ENCODE measurements at places on chromosomes 5 and 9.

DNA sequence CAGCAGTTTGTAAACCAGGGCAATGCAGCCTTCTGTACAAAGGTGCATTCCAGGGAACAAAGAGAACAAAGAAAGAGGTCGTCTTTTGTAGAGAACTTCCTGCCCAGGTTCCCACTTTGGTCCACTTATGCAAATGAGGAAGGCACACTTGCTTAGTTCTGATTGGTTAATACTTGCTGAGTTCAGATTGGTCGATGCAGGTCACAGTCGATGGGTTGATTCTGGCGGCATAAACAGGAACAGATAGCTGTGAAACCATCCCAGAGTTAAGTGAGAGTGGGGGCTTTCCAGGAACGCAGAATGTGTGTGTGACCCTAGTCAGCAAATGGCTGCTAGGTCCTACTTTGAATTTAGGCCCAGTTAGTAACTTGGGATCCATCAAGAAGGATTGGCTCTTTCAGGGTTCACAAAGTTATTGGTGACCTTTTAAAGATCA, 1.8 kb upstream of the ADAMTS13 start:
- peak; percentile 29 for DNase-seq

- DNase-seq = peak; percentile 7
Measured at GRCh38 chr5:141135030-141135717, at the start of gene PCDHB5. TSS of gene PCDHB5 (plus strand) at chr5:141135206. CDS start at chr5:141135435, 229 bp downstream.

GRCh38 chr9:4594545-4594944, 67.5 kb upstream of the PLPP6 start:
- no peak for DNase-seq

DNA sequence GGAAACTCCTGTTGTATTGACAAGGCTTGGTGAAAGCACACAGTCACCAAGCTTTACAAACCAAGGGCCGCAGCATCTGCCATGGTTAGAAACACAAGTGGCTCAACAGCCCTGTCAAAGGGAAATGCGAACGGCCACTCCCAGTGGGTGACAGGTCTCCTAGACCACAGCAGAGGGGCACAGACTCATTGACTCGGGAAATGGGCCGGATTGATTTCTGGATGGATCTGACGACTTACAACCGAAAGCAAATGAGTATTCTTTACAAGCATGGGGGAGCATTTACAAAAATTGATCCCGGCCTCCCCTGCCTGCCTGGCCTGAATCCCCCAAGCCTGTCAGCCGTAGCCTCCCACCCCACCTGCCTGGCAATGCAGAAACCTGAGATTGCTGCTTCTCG, 48.2 kb downstream of the ADAMTS2 start:
- DNase-seq = no peak
